Left colon (tissue), 2 donors: ENCODE measurements at places on chromosomes 2 and 18. TPM values are rescaled to one million over a fixed set of nuclear protein-coding genes. Genes with fewer than 3 reads are reported as not detected.

Gene CD8B2
- total RNA-seq, result 0.08 TPM

Gene KLHL41
- total RNA-seq, result 0.25 TPM

- DNase-seq, result peak; percentile 39
Measured at GRCh38 chr2:20650393-20650876, 463 bp downstream of the HS1BP3 start.

DNA sequence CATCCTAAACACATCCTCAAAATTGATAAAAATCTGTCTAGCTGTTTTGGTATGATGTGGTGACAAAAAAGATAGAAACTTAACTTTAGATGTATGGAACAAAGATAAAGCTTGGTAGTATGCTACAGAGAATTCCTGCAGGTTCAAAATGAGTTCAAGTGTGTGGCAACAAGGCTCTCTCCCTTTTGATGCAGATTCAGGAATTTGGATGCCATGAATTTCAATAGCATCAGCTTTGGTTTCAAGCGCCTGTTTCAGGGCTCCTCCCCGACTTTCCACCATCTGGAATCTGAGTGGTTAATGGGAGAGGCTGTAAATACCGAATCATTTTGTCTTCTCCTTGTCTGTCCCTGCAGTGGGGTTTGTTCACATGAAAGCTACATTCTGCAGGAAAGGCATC lies 180.6 kb downstream of the MTX2 start:
- DNase-seq, result no peak

DNA sequence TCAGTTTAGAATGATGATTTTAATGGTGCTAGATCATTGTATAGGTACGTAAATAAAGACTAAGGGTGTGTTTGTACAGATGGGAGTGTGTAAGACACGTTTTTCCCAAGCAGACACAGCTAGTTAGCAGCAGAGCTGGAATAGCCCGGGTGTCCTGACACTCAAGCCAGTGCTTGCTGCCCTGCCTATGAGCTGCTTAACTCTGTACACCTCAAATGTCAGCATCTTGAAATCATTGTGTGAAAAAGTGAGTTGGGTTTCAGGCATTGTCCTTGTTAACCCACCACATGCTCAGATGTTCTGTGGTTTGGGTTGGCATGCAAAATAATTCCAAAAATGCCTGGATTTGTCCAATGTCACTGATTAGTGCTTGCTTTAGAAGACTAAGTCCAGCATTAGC lies 13.0 kb upstream of the TET3 start:
- no peak for DNase-seq
